ENCODE measurements at places on chromosomes 3 and 15.

GRCh38 chr3:86282106-86282787 is 708.7 kb downstream of the VGLL3 start:
- no peak overlapping the region for H3K4me3 ChIP-seq
- no peaks in the 10 kb centered on the region for H3K4me1 ChIP-seq
- no peaks in the 10 kb centered on the region for H3K36me3 ChIP-seq
- no peak for DNase-seq
- H3K27me3 ChIP-seq: no peaks in the 10 kb centered on the region

GRCh38 chr3:149839896-149840295 is 26.9 kb downstream of the RNF13 start:
- H3K36me3 ChIP-seq: no peaks in the 10 kb centered on the region
- no peak overlapping the region for H3K27ac ChIP-seq
- DNase-seq: no peak
- H3K4me1 ChIP-seq: no peaks in the 10 kb centered on the region

- H3K27ac ChIP-seq: no peak overlapping the region
- H3K27me3 ChIP-seq: no peaks in the 10 kb centered on the region
Measured at GRCh38 chr3:45109771-45110508, 36.2 kb downstream of the CDCP1 start.

GRCh38 chr3:20125289-20125688 is 60.7 kb downstream of the SGO1 start:
- no peak overlapping the region for H3K4me3 ChIP-seq
- H3K27me3 ChIP-seq: no peaks in the 10 kb centered on the region
- no peak overlapping the region for H3K27ac ChIP-seq

GRCh38 chr3:149378478-149379309 is 1.2 kb upstream of the TM4SF1 start:
- peak overlapping the region; percentile 88 for H3K27ac ChIP-seq
- H3K4me1 ChIP-seq: peaks cover 44% of the 10 kb centered on the region
- H3K4me3 ChIP-seq: no peak overlapping the region
- DNase-seq: no peak
- no peaks in the 10 kb centered on the region for H3K27me3 ChIP-seq

- no peak for DNase-seq
- peaks cover 26% of the 10 kb centered on the region for H3K4me1 ChIP-seq
- H3K27me3 ChIP-seq: no peaks in the 10 kb centered on the region
- no peak overlapping the region for H3K27ac ChIP-seq
Measured at GRCh38 chr15:32657198-32657883, 15.8 kb downstream of the SCG5 start.

- no peaks in the 10 kb centered on the region for H3K27me3 ChIP-seq
- no peak for DNase-seq
- peaks cover 8% of the 10 kb centered on the region for H3K4me1 ChIP-seq
- no peaks in the 10 kb centered on the region for H3K36me3 ChIP-seq
- H3K27ac ChIP-seq: no peak overlapping the region
- no peak overlapping the region for H3K4me3 ChIP-seq
Measured at GRCh38 chr3:171830518-171830875, 12.7 kb upstream of the TMEM212 start.

GRCh38 chr15:80093854-80094418 is 34.5 kb downstream of the ZFAND6 start:
- H3K4me1 ChIP-seq: no peaks in the 10 kb centered on the region
- DNase-seq: peak; percentile 51
- H3K27ac ChIP-seq: no peak overlapping the region

- DNase-seq: no peak
- no peaks in the 10 kb centered on the region for H3K4me1 ChIP-seq
- H3K27me3 ChIP-seq: no peaks in the 10 kb centered on the region
- H3K4me3 ChIP-seq: no peak overlapping the region
Measured at GRCh38 chr15:83219026-83219425, 11.4 kb upstream of the HDGFL3 start.

GRCh38 chr15:29438703-29439055 is 169.1 kb upstream of the NSMCE3 start:
- H3K36me3 ChIP-seq: no peaks in the 10 kb centered on the region
- no peak overlapping the region for H3K27ac ChIP-seq

GRCh38 chr3:114929971-114930732 is 216.9 kb downstream of the ZBTB20 start:
- H3K4me3 ChIP-seq: no peak overlapping the region
- H3K27me3 ChIP-seq: no peaks in the 10 kb centered on the region
- no peak for DNase-seq
- no peak overlapping the region for H3K27ac ChIP-seq
- H3K4me1 ChIP-seq: no peaks in the 10 kb centered on the region
- no peaks in the 10 kb centered on the region for H3K36me3 ChIP-seq

GRCh38 chr3:151086484-151087456 is 1.3 kb downstream of the MED12L start:
- DNase-seq: peak; percentile 87

DNA sequence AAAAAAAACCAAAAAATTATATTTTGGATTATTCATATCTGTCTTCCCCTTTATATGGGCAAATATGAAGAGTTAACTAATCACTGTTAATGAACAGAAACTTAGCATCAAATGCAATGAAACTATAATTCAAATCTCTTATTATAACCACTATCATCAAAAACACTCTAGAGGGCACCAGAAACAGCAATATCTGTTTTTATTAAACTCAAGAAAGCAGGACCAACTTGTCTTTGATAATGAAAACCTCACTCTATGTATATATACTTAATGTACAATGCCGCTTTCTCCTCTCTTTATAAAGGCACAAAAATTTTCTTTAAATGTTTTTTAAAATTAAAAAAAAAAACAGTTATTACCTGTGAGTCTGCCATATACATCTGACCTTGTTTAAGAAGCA is 92.7 kb downstream of the UACA start:
- H3K4me3 ChIP-seq: no peak overlapping the region
- H3K27me3 ChIP-seq: no peaks in the 10 kb centered on the region
- no peaks in the 10 kb centered on the region for H3K4me1 ChIP-seq
- no peak for DNase-seq
